ENCODE measurements at places on chromosomes 12 and 14.

- no peak for DNase-seq
These were observed 78.2 kb upstream of the CFL2 start for GRCh38 chr14:34792598-34792997.

GRCh38 chr12:117356048-117356447 lies 5.4 kb downstream of the NOS1 start:
- no peak for DNase-seq

DNA sequence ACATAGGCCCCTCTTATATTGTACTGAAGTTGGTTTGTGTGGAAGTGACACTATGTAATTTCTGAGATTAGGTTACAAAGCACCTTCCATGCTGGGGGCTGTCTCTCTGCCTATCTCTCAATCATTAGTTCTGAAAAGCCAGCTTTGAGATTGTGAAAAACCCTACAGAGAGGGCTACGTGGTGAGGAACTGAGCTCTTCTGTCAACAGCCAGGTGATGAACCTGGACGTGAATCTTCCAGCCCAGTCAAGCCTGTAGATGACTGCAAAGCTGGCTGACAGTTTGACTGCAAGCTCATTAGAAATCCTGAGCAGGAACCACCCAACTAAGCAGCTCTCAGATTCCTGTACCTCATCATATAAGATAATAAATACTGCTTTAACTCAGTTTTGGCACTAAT lies 36.3 kb upstream of the BBS10 start:
- DNase-seq: no peak

- DNase-seq: no peak
These were observed 10.0 kb downstream of the TUBA1B start for GRCh38 chr12:49121047-49121696.

DNA sequence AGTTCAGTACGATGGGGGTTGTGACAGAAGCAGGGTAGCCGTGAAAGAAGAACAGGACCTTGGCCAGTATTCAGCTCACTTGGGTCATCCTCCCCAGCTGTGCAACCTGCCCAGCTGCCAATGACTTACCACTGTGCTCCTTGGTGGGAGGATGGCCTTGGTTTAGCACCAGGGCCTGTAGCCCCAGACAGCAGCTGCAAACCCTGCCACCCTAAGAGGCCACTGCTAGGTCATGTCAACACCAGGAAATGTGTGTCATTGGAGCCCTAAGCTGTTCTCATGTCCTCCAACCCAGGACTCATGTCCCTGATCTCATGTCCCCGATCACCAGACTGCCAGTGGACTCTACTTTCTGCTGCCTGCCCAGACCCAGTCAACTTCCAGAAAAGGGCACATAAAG lies 3.0 kb upstream of the CRACR2A start:
- no peak for DNase-seq

DNA sequence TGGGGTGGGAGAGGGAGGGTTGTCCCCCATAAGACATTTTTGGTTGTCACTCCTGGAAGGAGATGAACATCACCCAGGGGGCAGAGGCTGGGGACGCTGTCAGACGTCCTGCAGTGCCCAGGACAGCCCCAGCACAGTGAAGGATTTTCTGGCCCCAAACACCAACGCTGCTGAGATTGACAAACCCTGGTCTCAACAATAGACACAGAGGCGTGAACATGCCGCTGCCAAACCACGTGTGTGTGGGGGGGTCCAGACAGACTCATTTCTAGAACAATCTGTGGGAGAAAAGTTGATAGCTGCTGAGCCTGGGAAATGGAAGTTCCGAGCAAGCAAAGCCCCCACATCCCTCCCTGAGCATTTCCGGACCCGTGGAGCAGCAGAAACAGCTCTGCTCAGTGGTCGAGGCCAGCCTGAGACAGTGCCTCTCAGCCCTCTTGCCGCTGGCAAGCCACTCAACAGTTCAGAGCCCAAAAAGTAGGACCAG lies 43.8 kb upstream of the CLMN start:
- no peak for DNase-seq

GRCh38 chr14:67523764-67524633 lies 9.1 kb upstream of the PLEKHH1 start:
- DNase-seq: no peak

DNA sequence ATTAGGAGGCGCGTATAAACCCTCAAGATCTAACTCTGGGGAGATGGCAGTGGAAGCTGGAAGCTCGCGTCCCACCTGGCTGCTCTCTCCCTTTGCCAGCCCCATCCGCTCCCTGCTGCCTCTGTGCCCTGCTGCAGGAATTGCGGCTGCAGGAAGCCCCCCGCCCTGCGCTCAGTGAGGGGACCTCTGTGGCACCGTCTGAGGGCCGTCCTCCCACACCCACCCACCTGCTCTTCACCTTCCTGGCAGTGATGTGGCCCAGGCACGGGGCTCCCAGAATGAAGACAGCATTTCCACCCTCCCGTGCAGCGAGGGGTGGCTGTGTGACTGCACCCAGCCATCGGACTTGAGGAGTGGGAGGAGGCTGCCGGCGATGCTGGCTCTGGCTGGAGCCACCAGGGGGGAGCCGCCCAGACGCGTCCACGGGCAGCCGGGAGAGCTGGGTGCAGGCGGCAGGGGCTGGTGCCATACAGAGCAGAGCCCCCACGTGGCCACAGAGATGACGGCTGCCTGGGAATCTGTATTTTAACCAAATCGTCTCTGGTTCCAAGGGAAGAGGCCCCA lies 28.3 kb upstream of the GALNT9 start:
- DNase-seq: no peak

GRCh38 chr12:117872546-117873169 lies 96.1 kb downstream of the KSR2 start:
- no peak for DNase-seq

DNA sequence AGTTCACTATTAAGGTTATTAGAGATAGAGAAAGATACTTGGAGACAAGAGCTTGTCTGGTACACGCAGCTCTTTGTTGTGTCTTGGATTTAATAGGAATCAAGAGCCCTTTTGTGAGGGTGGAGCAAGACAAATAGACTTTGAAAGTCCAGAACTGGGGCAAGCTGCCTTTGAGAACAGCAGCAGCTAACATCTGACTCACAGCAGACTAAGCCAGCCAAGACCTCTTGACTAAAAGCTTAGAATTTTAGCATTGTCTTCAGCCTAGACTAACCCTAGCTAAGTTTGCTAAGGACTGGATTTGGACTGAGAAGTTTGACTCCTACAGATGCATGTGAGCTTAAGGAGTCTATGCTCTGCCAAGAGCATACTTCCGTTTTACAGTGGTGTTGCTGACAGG lies 201.9 kb upstream of the RBM19 start:
- no peak for DNase-seq

DNA sequence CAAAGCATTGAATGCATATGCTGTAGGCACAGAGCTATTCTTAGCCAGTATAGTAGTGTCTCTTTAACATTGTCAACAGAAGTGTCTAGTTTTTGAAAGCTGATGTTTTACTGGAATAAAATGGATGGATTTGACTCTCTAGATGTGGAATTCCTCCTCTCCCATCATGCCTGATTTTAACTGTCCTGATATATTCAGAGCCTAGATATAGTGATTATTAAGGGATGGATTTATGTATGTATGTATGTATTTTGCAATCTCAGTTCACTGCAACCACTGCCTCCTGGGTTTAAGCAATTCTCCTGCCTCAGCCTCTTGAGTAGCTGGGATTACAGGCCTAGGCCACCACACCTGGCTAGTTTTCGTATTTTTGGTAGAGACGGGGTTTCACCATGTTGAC lies 144.8 kb upstream of the NAV3 start:
- no peak for DNase-seq

DNA sequence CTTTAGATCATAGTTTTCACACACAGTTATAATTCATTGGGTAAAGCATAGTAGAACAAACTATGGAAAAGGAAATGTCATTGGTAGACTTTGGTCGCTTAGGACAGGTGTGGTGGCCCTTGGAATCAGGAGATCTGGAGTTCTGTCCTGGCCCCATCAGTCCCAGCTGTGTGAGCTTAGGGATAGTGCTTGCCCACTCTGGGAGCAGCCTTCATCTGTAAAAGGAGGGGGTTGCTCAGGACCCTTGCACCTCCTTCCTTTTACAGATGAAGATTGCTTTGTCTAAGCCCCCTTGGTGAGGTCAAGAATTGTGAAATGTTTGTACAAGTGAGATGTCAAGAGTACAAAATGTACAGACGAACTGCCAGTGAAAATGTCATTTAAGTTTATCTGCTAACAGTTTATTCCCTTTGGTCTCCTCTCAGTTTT lies 93.2 kb downstream of the BORCS5 start:
- DNase-seq: no peak

GRCh38 chr14:88194531-88194930 lies 128.5 kb downstream of the KCNK10 start:
- DNase-seq: no peak

- no peak for DNase-seq
These were observed 18.5 kb downstream of the MAP3K12 start for GRCh38 chr12:53480491-53481442.

GRCh38 chr14:53306267-53306721 lies 153.2 kb upstream of the DDHD1 start:
- peak; percentile 26 for DNase-seq

- DNase-seq: peak; percentile 42
These were observed 90.3 kb downstream of the C12orf75 start for GRCh38 chr12:105420659-105421240.

DNA sequence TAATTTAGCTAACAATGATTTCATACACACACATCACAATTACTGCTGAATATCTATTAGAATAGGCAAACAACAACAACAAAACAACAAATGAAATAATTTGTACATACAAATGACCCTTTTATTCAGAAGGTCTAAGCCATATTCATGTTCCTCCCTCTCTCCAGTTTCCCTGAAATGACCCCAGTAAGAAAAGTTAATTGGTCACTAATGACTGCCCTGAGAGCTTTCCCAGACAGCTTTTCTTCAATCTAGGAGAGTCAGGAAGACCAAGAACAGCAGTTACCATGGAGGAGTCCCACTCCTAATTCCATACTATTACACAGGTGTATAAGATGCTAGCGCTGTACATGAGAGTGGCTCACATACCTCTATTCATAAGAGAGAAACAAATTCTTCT lies 121.2 kb upstream of the GRIP1 start:
- no peak for DNase-seq

GRCh38 chr12:77916276-77916675 lies 85.6 kb downstream of the NAV3 start:
- no peak for DNase-seq
